ENCODE measurements at places on chromosomes 2 and 18. TPM values are rescaled to one million over a fixed set of nuclear protein-coding genes. Genes with fewer than 3 reads are reported as not detected.

DNA sequence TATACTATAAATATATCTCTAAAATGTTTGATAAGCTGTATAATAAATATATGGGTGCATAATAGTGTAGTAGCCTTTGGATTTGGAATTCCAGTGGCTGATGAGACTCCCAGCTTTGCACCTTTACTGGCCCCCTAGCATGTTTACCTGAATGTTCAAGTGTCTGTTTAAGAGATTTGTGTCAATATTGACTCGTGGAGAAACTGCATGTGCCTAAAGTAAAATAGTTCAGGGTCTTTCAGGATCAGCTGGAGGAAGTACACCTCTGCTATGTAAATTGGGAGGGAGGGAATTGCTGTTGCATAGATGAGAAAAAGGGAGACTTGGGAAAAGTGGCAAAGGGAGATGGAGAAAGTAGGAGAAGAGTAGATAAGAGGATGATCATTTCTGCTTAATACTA, 23.9 kb downstream of the ME2 start:
- DNase-seq = no peak

DNA sequence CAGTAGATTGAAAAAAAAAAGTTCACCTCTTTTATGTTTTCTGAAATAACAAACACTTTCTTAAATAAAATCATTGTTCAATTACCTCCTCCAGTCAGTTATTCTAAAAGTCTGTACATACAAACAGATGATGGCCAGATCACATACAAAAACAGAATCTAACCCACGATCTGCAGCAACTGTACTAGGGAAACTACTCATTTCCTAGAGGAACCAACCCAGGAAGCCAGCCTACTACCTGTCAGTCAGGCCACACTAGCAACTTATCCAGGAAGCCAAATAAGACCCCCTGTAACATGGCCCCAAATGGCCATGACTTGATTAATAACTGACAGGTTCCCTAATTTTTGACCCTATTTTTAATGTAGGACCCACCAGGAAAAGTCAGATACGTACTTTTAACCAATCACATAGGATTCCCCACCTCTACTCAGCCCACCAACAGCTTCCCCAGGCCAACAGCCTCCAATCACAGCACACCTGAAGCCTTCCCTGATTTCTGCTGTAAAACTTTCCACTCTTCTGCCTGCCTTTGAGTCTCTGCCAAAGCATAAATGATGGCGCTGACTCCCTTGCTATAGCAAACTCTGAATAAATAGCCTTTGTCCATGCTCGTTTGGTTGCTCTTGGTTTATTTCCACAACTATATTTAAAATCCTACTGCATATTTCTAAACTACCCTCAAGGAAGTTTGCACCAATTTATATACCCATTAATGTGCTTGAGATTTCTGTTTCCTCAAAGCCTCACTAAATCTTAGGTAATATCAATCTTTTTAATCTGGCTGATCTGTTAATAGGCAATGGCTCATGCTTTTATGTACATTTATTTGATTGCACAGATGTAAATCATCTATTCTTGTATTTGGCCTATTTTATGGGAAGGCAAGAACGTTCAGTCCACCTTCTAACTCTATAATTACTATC, 486.4 kb downstream of the FBXO15 start:
- DNase-seq = no peak

DNA sequence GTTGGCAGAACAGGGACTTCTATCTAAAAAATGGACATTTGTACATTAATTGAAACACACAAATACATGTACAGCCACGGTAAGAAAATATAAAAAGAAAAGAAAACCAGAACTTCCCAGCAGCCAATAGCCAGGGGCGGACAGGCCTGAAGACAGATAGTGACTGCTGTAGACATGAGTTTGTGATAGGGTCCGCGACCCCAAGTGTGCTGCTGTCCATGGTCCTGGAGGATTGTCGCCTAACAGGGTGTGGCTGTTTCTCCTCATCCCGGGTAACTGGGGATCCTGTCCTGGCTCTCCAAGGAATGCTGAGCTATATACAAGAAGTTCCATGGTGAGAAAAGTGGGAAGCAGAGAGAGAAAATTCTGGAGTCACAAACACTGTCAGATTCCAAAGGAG, 266.5 kb upstream of the SALL3 start:
- DNase-seq = no peak

- peak; percentile 47 for DNase-seq
Observed at GRCh38 chr18:55048892-55049291, 89.6 kb upstream of the CCDC68 start.

GALR1 gene
- not detected for total RNA-seq

DNA sequence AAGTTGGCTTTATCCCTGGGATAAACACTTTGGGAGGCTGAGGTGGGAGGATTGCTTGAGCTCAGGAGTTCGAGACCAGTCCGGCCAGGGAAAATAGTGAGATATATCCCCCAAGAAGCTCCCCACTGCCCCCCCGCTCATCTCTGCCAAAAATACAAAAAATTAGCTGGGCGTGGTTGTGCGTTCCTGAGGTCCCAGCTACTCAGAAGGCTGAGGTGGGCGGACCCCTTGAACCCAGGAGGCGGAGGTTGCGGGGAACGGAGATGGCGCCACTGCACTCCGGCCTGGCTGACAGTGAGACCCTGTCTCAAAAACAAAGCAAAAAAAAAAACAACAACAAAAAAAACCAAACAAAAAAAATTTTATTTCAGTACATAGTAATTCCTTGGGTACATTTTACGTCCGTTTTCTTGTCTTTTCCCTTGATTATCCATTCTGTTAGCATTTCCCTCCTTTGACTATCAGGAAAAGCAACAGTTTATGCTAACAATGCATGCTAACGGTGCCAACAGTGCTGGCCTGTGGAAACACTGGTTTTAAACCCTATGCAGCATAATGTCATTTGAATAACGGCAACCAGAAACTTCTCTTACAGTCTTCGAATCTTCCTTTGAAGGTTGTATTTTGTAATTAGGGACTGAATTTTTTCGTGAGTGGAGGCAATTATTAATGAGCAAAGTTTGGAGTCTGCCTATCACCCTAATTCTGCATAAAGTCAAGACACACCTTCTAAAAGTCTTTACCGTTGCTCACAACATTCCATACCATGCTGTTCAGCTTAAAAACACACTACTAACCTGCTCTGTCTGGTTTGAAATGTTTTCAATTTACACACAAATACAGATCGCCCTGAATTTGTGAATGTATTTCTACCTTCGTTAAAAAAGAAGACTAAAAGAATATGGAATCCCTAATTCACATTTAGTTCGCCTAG, 721 bp upstream of the MIB1 start:
- DNase-seq = peak; percentile 17

DNA sequence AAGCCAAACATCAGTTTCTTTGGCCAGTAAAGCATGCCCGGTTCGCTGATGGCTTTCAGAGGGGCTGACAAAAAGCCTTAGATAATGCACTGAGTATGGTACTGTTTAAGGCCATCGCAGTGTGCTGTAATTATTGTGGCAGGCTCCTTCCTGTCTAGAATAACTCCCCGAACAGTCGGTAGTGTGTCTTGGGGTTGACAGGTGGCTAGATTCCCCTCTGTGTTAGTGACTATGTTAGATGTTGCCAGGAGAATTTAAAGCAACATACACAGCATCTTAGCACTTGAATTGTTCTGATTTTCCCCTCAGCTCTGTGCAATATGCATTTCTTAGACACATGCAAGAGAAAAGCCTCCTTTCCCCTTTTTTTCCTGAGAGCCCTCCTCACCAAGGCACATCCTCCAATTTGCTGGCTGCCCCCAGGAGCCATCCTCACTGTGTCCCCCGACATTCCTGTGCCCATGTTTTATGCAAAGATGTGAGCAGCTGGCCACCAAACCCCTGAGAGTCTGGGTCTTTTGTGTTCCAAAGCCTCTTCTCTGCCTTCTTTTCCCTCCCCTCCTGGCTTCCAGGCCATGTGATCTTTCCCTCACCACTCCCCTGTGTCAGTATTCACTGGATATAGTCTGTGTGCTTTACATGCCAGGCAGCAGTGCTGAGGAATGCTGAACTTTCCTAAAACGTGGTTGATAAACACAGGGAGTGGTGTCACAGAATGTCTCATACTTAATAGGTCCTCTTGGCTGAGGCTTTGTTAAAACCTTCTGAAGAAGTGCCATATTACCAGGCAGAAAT, 331.5 kb downstream of the HRH4 start:
- no peak for DNase-seq

- no peak for DNase-seq
Observed at GRCh38 chr18:33556846-33557245, 21.2 kb upstream of the ASXL3 start.

FMNL2 gene
- 41.3 TPM for total RNA-seq

- no peak for DNase-seq
Observed at GRCh38 chr2:96243843-96244242, 22.0 kb downstream of the TMEM127 start.

GRCh38 chr2:47715552-47715951, 67.4 kb upstream of the MSH6 start:
- DNase-seq = no peak

- peak; percentile 38 for DNase-seq
Observed at GRCh38 chr2:204108330-204108751, 171.8 kb downstream of the ICOS start.

- DNase-seq = peak; percentile 42
Observed at GRCh38 chr2:233780771-233781170, 2.6 kb downstream of the MROH2A start.

DNA sequence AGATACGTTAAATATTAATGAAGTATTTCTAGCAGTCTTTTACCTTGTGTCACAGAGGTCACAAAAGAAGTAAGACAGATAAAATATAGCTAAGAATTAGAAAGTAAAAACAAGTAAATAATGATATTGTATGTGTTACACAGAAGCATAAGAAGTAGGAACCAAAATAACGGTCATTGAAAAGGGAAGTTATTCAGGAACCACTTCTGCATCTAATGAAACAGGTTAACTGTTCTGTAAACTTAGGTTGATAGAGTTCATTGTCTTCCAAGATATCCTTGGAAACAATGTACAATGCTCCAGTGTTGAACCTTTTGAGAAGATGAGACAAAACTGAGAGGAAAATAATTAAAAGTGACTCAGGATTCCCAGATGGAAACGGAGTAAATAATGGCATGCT, 57.1 kb upstream of the CD302 start:
- DNase-seq = no peak

GRCh38 chr2:2328848-2329247, 2.2 kb downstream of the MYT1L start:
- DNase-seq = peak; percentile 5

CYTIP gene
- 1.8 TPM for total RNA-seq

DNA sequence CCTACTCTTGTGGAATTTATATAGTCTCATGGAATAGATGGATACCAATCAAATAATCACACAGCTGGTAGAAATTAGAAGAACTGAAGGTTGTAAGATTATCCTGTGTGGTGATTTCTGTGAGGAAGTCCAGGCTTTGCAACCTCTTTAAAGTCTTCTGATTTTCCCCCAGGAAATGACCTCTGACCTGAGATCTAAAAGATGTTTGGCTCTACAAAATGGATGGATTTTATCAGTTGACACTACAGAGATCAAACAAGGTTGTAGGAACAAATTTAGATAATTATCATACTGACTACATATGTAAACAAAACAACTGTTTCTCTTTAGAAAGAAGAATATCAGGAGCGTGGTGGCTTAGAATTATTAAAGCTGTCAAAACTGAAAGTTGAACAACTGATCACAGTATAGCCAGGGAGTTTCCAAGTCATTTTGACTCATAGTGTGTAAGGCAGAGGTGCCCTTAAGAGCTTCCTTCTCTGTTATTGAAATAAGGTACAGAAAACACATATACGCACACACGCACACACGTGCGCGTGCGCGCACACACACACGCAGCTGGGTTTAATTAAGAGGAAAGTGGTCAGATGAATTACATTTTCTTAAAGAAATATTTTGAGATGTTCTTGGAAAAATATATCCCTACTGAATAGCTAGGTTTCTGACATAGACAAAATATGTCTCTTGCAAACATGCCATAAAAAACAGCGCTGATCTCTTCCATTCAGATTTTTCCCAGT, 35.5 kb upstream of the PELI1 start:
- peak; percentile 10 for DNase-seq

AMER3 gene
- not detected for total RNA-seq

GRCh38 chr2:232744963-232745362, 31.4 kb downstream of the KCNJ13 start:
- DNase-seq = no peak

TSPYL6 gene
- not detected for total RNA-seq

DNA sequence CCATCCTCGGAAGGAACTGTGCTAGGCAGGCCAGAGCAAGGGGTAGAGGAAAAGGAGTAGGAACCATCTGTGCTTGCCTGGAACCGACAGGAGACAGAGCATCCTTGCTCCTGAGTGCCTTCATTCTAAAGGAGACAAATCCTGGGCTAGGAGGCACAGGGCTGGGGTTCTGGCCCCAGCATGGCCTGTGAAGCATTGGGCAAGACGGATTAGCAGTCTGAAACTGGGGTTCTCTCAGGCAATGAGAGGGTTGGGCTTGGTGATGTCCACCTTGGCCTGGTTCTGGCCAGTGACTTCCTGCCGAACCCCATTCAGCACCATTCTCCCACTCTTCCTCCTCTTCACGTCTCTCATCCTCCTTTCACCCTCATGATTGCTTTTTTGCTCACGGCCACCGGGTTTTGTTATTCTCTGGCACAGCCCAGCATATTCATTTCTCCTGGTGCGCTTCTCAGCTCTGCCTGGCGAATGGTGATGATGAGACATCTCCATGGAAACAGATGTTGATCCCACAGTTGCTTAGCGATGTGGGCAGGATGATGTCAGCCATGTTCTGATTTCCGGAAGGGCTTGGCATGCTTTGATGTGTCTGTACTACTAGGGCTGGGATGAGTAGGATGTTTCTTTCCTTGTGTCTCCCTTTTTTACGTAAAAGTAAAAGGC, 127.7 kb downstream of the CAPN13 start:
- DNase-seq = peak; percentile 74

ZNF804A gene
- total RNA-seq = 0.10 TPM

GRCh38 chr18:25326361-25326952, 25.5 kb downstream of the ZNF521 start:
- peak; percentile 33 for DNase-seq

INO80C gene
- total RNA-seq = 1.7 TPM

L3MBTL4 gene
- under 0.01 TPM for total RNA-seq

- no peak for DNase-seq
Observed at GRCh38 chr2:23788100-23788499, 138.8 kb downstream of the ATAD2B start.

OSR1 gene
- 3.6 TPM for total RNA-seq

DNA sequence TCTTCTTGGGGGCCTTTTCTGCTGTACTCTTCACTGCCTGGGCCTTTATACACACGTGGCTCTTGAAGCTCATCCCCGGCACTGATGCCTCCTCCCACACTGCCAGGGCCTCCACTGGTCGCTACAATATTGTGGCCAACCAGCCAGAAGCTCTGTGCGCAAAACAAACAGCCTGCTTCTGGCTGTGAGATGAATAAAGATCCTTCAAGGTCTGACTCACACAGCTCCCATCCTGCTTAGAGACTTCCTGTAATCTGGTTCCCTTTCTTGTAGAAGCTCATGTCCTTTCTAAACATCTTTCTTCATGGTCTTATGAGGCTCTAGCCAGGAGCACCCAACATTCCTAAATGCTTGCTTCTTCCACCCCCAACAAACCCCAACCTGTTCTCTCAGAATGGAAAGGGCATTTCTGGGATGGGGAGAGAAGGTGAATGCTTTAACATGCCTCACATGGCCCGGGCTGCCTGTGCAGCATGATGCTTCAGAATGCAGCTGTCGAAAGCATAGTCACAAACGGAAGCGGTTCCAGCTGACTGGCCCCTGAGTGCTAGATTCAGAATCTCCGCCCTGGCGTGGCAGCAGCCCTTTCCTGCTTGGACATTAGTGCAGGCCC, 24.6 kb downstream of the NRP2 start:
- peak; percentile 96 for DNase-seq

- peak; percentile 41 for DNase-seq
Observed at GRCh38 chr2:11775384-11775783, 29.0 kb downstream of the LPIN1 start.

ALK gene
- 0.12 TPM for total RNA-seq

VWC2L gene
- total RNA-seq = not detected

Data from RPMI7951 (cell line).